A549 treated with RU486 at 1 μM for 4 hours (cell line): ENCODE measurements at places on chromosomes 16 and 17. TPM values are rescaled to one million over a fixed set of nuclear protein-coding genes. Genes with fewer than 3 reads are reported as not detected.

The IL17C gene
- not detected in 5 replicates for total RNA-seq

The CCL3 gene
- total RNA-seq: not detected in 5 replicates

The CLEC3A gene
- not detected in 5 replicates for total RNA-seq

The BPTF gene
- 34.7 to 43.0 TPM (median 36.2 TPM) in 5 replicates for total RNA-seq

The ARL17A gene
- 2.2 to 5.3 TPM (median 4.1 TPM) in 5 replicates for total RNA-seq

The MT4 gene
- total RNA-seq: not detected in 5 replicates

The MT1H gene
- not detected in 5 replicates for total RNA-seq

The TBC1D3E gene
- total RNA-seq: not detected in 5 replicates

The PRAC2 gene
- not detected in 5 replicates for total RNA-seq

The ATP2A1 gene
- total RNA-seq: 1.6 to 4.1 TPM (median 2.7 TPM) in 5 replicates

The FBXL20 gene
- total RNA-seq: 6.3 to 8.6 TPM (median 8.1 TPM) in 5 replicates

The RNF227 gene
- total RNA-seq: 0.98 to 1.9 TPM (median 1.4 TPM) in 5 replicates

The NPTX1 gene
- 46.8 to 115 TPM (median 85.9 TPM) in 5 replicates for total RNA-seq

The MYO19 gene
- 53.1 to 62.3 TPM (median 58.0 TPM) in 5 replicates for total RNA-seq

The RHBDF1 gene
- 17.0 to 29.1 TPM (median 25.8 TPM) in 5 replicates for total RNA-seq

The SLFN14 gene
- not detected in 5 replicates for total RNA-seq

The CIBAR2 gene
- total RNA-seq: 0.10 TPM in 1 of 5 replicates, not detected in the others

The CCL1 gene
- total RNA-seq: not detected in 5 replicates

The SHBG gene
- total RNA-seq: 0.47 to 0.70 TPM (median 0.64 TPM) in 5 replicates

The OR1A1 gene
- total RNA-seq: not detected in 5 replicates

The PRSS53 gene
- 0.61 to 1.4 TPM (median 1.1 TPM) in 5 replicates for total RNA-seq

The MFAP4 gene
- total RNA-seq: 0.05 TPM in 1 of 5 replicates, not detected in the others

The MPV17L gene
- total RNA-seq: 4.9 to 6.9 TPM (median 5.5 TPM) in 5 replicates

The TMEM88 gene
- 0.31 to 1.5 TPM (median 0.71 TPM) in 5 replicates for total RNA-seq

The CLEC19A gene
- total RNA-seq: 0.08 to 0.18 TPM (median 0.11 TPM) in 4 of 5 replicates, not detected in the other

The MYL4 gene
- total RNA-seq: 0.17 TPM in 1 of 5 replicates, not detected in the others

The OSBPL7 gene
- total RNA-seq: 7.5 to 11.0 TPM (median 9.1 TPM) in 5 replicates

The CACNG1 gene
- 0.10 to 0.21 TPM (median 0.13 TPM) in 4 of 5 replicates, not detected in the other for total RNA-seq

The KRT28 gene
- not detected in 5 replicates for total RNA-seq

The ZNF385C gene
- 0.19 to 0.51 TPM (median 0.27 TPM) in 5 replicates for total RNA-seq

The STH gene
- total RNA-seq: not detected in 5 replicates

The GPRC5C gene
- total RNA-seq: 55.3 to 80.4 TPM (median 72.7 TPM) in 5 replicates

The CCDC78 gene
- 3.1 to 6.6 TPM (median 5.5 TPM) in 5 replicates for total RNA-seq

The KRT33A gene
- not detected in 5 replicates for total RNA-seq

The KRTAP4-5 gene
- not detected in 5 replicates for total RNA-seq

The DPEP1 gene
- total RNA-seq: 0.31 to 0.90 TPM (median 0.73 TPM) in 5 replicates

The YBX2 gene
- total RNA-seq: 0.32 to 0.80 TPM (median 0.41 TPM) in 5 replicates

The PHF23 gene
- 82.3 to 110 TPM (median 92.2 TPM) in 5 replicates for total RNA-seq
